ENCODE measurements at places on chromosomes 11 and 22. TPM values are rescaled to one million over a fixed set of nuclear protein-coding genes. Genes with fewer than 3 reads are reported as not detected.
A peak's percentile ranks its signal among the peaks of the same experiment; 100 is the strongest.

GRCh38 chr22:41834005-41834944 lies 1.4 kb downstream of the SREBF2 start:
- DNase-seq, result no peak

- no peak for DNase-seq
These were observed 11.3 kb downstream of the RRM1 start for GRCh38 chr11:4105916-4106315.

The CD3E gene
- 13.8 TPM for polyA plus RNA-seq

DNA sequence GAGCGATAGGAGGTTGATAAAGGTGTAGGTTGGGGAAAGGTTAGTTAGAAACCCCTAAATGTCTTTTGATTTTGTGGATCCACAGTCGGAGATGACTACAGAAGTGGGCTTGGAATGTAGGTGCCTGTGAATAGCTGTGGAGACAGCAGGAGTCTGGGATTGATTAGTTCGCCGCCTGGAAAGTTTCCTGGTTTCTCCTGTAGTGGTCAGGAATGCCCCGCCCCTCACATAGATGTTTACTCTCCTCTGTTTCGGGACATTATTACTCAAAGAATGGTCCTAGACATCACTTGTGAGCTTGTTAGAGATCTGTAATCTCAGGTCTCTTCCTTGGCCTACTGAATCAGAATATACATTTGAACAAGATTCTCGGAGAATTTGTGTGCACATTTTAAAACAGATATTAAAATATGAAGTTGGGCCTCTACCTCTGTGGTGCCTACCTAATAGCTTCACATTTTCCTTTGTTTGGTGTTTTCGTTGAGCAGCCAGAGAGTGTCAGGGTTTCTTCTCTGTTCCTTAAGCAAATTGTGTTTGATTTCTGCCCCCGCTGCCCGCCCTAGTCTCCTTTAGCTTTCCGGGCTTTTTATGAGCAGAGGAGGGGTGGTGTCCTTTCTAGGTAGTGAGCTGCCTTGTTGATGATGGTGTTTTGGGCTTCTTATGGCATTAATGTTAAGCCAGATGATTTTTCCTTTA lies 89.4 kb downstream of the PPP6R3 start:
- DNase-seq, result no peak

DNA sequence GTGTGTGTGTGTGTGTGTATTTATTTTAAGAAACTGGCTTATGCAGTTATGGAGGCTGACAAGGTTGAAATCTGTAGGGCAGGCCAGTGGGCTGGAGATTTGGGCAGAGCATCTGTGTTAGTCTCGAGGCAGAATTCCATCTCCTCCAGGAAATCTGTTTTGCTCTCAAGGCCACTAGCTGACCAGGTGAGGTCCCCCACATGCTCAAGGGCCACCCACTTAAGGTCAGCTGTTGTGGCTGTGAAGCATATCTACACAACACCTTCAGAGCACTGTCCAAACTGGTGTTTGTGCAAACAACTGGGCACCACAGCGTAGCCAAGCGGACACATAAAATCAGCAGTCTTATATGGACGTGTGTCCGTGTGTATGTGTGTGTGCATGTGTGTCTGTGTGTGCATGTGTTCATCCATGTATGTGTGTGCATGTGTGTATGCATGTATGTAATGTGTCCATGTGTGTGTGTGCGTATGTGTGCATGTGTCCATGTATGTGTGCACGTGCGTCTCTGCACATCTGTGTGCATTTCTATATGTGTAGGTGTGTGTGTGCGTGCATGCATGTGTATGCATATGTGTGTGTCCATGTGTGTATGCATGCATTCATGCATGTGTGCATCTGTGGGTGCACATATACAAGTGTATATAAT lies 400.9 kb downstream of the BRD1 start:
- DNase-seq, result no peak

- DNase-seq, result peak; percentile 29
These were observed 25.9 kb upstream of the KCNJ11 start for GRCh38 chr11:17414317-17414737.

- no peak for DNase-seq
These were observed 37.3 kb downstream of the RRP8 start for GRCh38 chr11:6565988-6566703.

DNA sequence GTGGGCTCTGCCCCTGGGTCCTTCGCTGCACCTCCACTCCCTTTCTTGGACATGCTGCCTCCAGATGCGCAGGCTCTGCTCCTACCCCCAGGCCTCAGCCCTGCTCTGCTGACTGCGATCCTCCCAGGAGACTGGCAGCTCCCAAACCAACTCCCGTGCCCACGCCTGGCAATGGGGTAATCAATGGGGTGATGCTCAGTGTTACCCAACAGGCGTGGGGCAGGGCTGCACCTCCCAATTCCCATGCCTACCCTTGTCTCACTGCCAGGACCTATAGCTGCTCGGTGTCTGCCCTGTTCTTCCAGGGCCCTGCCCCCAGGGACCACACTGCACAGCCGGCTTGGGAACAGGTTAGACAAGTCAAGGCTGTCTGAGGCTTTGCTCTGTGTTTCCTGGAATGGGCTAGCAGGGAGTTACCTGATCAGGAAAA lies at the start of gene ALDH3B2:
Gene ALDH3B2, minus strand, starts transcription at position 182 of the 430 bp plus-strand sequence. CDS start 7,688 bp downstream, outside the sequence.
- DNase-seq, result peak; percentile 60

DNA sequence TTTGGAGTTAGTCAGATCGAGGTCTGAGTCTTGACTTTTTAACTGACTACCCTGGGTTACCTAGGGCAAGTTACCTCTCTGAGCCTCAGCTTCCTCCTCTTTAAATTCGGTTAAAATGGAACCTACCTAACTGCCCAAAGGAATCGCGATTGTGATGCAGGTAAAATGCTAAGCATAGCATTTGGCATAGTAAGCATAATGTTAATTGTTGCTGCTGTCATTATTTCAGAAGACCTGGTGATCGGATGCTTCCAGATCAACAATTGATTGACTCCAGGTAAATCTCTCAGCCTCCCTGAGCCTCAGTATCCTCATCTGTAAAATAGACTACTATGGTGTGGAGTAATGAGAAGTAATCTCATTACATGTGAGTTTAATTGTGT lies 550 bp upstream of the SLC43A1 start:
- no peak for DNase-seq

- DNase-seq, result no peak
These were observed 5.1 kb downstream of the MB start for GRCh38 chr22:35611891-35612576.

Measured in small intestine (tissue), 16 donors.